Stomach (tissue), 19 donors: ENCODE measurements at places on chromosomes 1 and 21. TPM values are rescaled to one million over a fixed set of nuclear protein-coding genes. Genes with fewer than 3 reads are reported as not detected.
A peak's percentile ranks its signal among the peaks of the same experiment; 100 is the strongest.

- no peak for DNase-seq
These were observed 93.9 kb downstream of the C1orf21 start for GRCh38 chr1:184480736-184481135.

PPM1J gene
- not detected for polyA plus RNA-seq

RNU1-2 gene
- polyA plus RNA-seq, result not detected

MRPL39 gene
- 33.7 TPM for polyA plus RNA-seq

DNA sequence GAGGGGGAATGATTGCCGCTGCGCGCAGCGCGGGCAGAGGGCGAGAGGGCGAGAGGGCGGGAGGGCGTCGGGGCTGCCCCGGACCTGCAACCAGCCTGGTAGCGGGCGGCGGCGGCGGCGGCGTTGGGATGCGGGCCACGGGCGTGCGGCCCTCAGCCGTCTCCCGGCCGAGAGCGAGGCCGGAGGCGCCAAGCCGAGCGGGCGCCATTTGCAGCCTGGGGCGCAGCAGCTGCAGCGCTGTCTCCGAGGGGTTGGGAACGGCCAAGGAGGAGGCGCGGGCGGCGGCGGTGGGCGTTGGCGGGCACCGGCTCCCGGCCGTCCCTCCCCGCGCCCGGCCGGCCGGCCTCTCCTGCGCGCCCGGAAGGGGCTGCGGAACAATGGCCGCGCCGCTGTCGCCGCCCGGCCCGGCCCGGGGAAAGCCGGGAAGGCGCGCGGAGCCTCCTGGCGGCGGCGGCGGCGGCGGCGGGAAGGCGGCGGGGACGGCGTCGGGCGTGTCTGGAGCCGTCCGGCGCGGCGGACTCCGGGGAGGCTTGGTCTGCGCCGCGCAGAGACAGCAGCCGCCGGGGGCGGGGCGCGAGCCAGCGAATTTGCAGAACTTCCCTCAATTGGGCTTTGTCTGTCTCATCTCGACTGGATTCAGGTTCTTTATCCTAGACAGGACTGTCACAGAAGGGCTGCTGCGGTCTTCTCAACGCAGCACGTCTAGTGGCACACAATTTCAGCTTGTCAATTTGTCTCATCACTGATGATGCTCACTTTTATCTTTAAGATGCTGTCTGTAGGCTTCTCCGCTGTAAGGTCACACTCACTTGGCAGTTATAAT is 35.7 kb downstream of the ZBTB8B start:
- DNase-seq, result peak; percentile 91

DNA sequence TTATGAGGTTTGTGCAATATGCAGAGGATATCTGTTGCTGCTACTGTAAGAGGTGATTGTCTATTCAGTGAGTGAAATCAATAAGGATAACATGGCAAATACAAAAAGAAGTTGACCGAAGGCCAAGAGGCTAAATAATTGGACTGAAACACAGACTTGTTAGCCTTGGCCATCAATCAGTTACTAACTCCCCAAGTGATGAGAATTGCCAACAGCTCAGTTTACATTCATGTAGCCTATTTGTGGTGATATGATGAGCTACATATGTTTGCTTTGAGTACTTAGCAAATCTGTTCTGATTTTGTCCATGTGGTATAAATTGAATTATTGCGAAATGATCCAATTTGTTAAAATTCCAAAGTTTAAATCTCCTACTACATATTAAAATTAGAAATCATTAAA is 68.6 kb upstream of the VAV3 start:
- DNase-seq, result no peak

MMP23B gene
- polyA plus RNA-seq, result 5.5 TPM

CLIC6 gene
- 65.2 TPM for polyA plus RNA-seq
